Activated CD4-positive, alpha-beta T cell treated with anti-CD3 and anti-CD28 coated beads, Interleukin-2, amount 50 U/mL, for 16 hours (primary cell): ENCODE measurements at places on chromosomes 4 and X.

- DNase-seq: no peak
Measured at GRCh38 chr4:41125558-41126311, 88.6 kb downstream of the APBB2 start.

GRCh38 chrX:313546-313945 lies 5.0 kb downstream of the GTPBP6 start:
- no peak for DNase-seq

- no peak for DNase-seq
Measured at GRCh38 chrX:130676861-130677260, 226.1 kb downstream of the ENOX2 start.

GRCh38 chr4:108166038-108166437 lies 2.7 kb downstream of the LEF1 start:
- DNase-seq: peak; percentile 51

GRCh38 chr4:76486588-76487276 lies 51.7 kb downstream of the SHROOM3 start:
- no peak for DNase-seq

- peak; percentile 84 for DNase-seq
Measured at GRCh38 chr4:6183740-6184139, 16.6 kb downstream of the JAKMIP1 start.

GRCh38 chrX:69152417-69152841 lies 12.8 kb downstream of the PJA1 start:
- no peak for DNase-seq

DNA sequence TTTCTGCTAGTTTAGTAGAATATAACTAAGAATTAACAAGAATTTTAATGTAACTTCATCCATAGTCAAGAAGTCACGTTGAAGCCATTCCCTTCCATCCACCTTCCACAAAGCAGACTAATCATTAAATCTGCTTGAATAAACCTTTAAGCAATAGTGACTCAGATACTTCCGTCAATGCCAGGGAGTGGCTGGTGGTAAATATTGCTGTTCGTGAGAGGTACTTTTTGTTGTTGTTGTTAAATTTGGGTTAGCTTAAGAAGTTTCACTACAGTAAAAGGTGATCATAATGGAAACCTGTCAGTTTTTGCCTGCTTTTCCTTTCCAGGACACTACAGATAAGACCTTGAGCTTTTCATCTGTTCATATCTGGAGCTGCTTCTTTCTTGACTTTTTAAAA lies 316.3 kb downstream of the TMA16 start:
- DNase-seq: no peak

GRCh38 chrX:50168241-50168687 lies 32.5 kb downstream of the AKAP4 start:
- DNase-seq: peak; percentile 17

- DNase-seq: no peak
Measured at GRCh38 chr4:36758312-36759178, 477.1 kb downstream of the DTHD1 start.

- DNase-seq: no peak
Measured at GRCh38 chr4:1097553-1097952, 15.8 kb downstream of the RNF212 start.

DNA sequence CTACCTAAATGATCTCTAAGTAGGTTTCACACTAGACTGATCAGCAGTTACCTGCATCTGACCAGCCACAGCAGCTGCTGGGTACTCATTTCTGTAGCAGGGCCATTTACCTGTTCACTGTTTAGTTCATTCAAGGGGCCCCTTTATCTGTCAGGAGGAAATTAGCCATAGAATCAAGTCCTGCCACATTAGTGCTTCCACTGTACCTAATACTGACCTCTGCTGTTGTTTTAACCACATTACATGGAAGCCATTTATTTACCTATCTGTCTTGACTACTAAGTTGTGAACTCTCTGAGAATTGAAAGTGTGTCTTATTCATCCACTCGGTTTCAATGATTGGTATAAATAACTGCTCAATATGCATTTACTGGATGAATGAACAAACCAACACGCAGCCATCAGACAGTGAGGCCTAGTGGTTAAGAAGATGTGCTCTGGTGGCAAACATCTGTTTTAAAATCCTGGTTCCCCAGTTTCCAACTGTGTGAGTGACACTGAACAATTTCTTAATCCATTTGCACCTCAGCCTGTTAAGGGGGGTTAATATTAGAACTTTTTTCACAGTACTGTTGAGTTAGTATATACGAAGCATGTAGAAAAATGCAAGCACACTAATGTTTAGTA lies 30.0 kb upstream of the ANXA5 start:
- DNase-seq: peak; percentile 77

DNA sequence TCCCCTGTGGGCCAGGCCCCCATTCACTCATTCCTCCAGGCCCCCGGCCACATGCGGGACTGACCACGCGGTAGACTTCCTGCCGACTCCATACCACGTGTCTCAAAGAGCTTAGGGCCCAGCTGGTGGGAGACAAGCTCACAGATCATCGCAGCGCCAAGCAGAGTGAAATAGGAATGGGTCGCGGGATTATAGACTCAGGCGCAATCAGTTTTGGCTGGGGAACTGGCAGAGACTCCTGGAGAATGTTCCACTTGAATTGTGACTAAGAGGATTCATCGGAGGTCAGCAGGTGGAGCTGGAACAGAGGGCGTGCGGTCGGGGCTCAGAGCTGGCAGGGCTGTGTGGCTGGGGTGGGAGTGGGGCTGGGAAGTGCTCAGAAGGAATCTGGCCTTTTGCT lies 15.6 kb downstream of the ATP2B3 start:
- no peak for DNase-seq

- no peak for DNase-seq
Measured at GRCh38 chrX:118637997-118638396, 89.4 kb upstream of the IL13RA1 start.

DNA sequence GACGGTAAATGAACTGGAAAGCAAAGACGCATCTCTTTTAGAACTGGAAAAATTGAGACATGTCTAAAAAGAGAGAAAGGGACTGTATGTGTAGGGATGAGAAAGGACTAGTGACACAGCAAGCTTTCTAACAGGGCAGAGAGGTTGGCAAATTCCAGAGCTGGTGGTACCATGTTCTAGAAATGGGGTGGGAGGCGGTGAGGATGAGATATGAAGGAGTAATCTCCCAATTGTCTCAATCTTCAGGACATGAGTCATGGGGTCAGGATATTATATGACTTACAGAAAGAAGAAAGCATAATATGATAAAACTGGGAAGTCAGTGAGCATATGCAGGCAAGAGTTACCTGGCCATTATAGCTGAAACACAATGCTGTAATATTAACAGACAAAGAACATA lies 14.2 kb downstream of the TAB3 start:
- DNase-seq: no peak

DNA sequence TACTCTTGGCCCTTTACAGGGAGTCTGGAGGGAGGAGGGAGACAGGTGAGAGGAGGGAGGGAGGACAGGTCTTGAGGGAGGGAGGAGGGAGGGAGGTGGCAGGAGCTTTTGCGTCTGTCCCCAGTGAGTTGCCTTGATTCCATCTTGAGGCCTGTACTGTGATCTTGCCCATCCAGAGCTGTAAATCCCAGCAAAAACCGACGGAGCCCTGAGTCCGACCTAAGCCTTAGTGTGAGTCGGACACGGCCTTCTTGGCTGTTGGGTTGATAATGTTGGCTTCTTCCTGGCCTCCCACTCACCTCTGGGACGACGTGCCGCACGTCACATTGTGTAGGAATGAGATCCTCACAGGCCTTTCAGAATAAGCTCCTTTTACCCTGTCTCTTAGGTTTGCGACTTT lies 72.5 kb downstream of the RGS12 start:
- DNase-seq: no peak
